ENCODE measurements at places on chromosomes 1 and 21.

DNA sequence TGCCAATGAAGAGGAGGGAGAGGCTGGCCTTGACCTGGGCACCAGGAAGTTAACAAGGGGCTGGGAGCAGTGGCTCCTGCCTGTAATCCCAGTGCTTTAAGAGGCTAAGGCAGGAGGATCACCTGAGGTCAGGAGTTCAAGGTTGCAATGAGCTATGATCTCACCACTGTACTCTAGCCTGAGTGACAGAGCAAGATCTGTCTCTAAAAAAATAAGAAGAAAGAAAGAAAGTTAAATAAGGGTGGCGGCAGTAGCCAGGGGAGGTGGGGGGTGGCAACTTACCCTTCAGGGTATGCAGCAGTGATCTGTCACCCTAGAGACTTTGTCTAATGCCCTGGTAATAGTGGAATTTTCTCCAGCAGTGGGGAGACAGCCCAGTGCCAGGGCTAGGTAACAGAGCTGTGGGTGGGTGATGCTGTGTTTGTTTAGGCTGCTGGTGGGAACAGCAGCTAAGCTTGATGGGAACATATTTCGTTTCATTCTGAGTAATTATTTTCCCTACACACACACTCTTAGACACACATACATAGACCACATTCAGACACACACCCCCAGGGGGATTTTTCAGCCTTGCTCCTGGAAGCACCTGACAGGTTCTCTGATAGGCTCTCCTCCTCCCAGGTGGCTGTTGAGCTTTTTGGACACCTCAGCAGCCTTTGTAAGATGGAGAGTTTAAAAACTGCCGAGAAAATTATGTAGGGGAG is 11.3 kb upstream of the SYT6 start:
- no peak for DNase-seq

- no peak for DNase-seq
Measured at GRCh38 chr1:46492269-46492853, 2.7 kb downstream of the DMBX1 start.

DNA sequence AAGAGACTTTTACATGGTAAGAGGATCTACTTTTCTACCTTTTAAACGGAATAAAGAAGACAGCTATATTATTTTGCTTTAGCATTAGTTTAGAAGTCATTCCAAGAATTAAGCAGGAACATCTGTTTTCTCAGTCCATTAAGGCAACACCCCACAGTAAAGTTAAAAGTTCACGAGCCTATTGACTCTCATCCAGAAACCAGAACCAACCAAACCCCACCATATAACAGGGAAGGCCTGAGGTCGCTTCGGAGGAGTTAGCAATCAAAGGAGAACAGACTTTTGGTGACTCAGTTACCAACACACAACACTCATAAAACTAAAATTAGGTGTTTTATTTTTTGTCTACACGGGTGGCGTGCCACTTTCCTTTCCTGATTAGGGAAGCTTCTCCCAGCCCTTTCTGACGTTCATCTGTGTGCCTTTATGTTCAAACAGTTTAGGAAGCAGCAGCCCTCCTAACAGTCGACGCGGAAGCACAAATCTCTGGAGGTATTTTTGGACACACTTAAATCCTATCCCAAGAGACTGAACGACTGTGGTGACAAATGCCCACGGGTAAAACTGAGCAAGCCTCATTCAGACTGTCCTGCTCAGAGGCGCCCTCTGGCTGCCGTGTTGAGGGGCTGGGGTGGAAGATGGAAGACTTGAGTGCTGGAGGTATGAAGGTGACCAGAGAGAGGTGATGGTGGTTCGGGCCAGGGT is 8.6 kb upstream of the PLA2G2C start:
- peak; percentile 66 for DNase-seq

DNA sequence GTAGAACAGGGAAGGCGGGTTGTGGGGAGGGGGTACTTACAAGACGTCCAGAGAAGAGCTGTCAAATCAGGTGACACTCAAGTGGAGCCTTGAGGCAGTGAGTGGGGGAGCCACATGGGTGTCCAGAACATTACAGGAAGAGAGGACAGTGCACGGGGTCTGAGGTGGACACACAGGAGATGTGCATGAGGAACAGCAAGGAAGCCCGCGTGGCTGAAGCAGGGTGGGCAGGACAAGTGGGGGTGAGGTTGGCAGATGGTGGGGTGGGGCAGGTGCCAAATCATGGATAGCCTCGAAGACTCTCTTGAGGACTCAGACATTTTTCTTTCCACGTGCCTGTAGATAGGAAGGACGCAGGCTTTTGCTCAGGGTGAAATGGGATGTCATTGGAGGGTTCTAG is 921 bp downstream of the SMPDL3B start:
- DNase-seq: no peak

DNA sequence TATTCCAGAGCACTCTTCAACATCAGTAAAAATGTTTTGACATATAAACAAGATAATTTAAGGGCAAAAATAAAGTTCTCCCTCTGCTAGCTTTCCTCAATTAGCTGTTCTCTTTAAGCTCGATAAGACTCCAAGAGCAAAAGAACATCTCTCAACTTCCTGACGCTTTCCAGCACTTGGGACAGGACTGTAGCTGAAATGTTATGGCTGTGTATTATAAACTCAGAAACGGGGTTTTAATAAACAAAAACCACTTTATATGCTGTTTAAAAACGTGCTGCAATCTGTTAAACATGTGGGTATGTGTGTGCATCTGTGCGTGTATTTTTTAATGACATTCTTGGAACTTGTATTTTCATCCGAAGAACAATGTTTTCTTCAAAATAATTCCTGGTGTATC is 71.5 kb upstream of the RGS2 start:
- DNase-seq: no peak

DNA sequence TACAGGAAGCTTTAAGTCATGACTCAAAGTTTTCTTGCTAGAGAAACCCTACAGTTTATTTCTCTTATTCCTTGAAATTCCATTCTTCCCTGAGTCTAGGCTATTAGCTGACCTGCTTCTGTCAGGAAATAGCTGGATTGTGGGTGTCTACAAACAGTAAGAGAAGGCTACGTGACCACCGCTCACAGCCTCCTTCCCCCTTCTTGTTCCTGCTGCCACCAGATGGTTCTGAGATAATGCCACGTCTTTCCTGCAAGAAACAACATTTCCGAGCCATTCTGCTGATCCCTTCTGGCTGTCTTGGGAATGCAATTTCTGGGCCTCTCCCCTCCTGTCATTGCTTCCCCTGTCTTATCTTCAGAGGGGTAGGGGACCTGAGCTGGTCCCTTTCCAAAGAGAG is 128.9 kb upstream of the SGIP1 start:
- DNase-seq: no peak

DNA sequence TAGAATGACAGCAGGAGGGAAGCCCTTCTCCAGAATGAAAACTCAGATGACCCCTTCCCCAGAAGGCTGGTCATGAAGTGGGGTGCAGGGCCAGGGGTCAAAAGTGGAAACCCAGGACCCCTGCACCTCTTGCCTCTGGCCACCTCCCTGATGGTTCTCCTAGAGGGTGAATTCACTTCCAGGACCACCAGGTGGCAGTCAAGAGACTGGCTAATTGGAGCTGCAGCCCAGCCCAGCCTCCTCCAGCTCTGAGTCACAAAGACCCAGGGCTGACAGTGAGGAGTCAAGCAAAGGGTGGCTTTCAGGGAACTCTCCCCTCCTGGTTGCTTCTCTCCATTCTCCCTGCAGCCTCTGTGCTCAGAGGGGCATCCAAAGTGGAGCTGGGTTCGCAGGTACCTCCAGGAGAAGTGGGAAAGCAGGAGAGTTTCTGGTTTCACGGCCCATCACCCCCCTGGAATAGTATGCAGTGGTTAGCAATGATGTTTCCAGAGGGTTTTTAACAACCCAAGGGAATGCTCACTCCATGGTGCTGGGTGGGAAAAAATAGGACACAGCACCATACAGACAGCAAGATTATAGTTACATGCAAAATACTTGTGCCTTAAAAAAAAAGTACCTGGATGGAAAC is 6.1 kb upstream of the EPHB2 start:
- DNase-seq: peak; percentile 78

DNA sequence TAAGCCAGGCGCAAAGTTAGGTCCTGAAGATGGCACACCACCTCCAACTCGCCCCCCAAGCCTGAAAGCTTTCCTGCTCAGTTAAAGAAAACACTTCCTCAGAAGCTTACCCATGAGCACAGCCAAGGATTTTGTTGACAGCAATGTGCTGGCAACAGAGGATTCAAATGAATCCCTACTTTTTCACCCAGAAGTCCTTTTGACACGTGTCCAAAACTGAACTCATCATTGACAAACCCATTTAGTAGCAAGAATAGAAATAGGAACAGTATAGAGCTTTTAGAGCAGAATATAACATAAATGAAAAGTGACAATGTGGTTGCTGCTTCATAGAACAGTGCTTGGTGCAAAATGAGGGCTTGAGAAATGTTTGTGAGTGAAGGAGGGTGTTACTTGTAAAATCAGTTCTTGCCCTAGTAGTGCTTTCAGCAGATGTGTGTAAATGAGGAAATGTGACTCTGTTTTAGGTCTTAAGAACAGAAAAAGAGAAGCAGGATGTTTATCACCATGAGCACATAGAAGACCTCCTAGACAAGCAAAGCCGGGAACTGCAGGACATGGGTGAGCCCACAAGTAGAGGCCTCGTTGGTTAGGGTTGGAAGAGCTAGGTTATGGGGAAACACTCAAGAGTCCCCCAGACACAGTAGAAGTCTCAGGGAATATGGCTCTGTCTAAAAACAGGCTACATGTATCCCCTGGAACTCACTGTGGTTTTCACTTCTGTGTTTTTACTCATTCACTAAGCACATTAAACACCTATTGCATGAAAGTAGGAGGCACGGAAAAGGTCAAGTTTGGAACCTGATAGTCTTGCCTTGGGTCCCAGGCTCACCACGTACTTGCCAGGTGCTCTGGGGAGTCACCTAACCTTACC is 48.6 kb upstream of the TMEM125 start:
- no peak for DNase-seq

DNA sequence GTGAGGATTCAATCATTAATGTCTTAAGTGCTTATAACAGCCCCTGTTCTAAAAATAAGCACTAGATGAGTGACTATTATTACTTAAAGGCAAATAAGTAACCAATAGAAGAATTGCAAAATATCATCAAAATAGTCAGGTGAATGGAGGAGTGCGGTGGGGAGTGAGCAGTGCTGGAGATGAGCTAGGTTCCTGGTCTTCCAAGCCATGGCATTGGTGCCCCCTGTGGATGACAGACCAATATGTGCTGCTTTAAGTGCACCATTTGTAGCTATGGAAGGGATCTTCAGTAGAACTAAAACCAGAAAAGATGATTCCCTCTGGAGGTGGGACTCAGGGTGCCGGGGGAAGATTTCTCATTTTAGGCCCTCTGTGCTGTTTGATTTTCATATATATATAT is 46.1 kb upstream of the SLC30A1 start:
- no peak for DNase-seq

- no peak for DNase-seq
Measured at GRCh38 chr1:21827141-21827679, 15.1 kb downstream of the LDLRAD2 start.

GRCh38 chr1:212782422-212783154 is 9.0 kb downstream of the NSL1 start:
- DNase-seq: no peak

GRCh38 chr1:188641566-188642211 is 1812.9 kb downstream of the PLA2G4A start:
- no peak for DNase-seq

GRCh38 chr1:77238462-77238861 is 19.2 kb upstream of the PIGK start:
- no peak for DNase-seq

GRCh38 chr1:167207940-167208623 is 12.6 kb upstream of the POU2F1 start:
- no peak for DNase-seq

- no peak for DNase-seq
Measured at GRCh38 chr1:217907504-217907903, 276.4 kb downstream of the SPATA17 start.

- no peak for DNase-seq
Measured at GRCh38 chr1:89259283-89259971, 13.2 kb downstream of the GBP5 start.

DNA sequence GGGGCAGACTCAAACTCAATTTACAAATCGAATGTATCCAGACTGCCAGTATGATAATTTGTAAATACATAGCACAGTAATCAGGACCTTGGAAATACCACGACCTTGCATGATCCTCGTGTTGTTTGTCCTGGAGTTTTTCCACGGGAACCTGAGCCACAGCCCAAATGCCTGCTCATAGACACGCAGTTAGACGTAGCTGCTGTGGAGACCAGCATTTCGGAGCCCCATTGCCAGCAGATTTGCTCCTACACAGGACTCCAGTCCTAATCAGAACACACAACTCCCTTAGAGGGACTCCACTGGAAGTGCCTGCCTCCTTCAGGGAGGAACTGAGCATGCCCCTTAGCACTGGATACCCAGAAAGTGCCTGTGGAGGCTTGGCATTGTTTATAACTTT is 163.2 kb downstream of the GALNT2 start:
- DNase-seq: no peak

DNA sequence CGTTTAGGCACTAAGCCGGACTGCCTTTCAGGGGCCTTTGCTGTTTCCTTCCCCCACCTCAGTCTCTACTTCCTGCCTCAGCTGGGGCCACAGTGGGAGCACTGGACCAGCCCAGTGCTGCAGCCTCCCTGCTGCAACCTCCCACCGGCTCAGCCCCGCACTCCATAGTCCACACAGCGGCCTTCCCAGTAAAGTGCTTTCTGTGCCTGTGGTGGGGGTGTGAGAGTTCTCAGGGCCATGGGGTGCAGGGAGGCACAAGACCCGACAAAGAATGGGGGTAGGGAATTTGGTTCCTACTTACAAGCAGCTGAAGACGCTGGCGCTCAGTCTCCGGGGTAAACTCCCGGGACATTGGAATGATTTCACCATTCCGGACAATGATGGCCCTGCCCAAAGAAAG is 3.5 kb downstream of the PPM1J start:
- no peak for DNase-seq

GRCh38 chr1:5889901-5890300 is 102.3 kb downstream of the NPHP4 start:
- DNase-seq: no peak

GRCh38 chr1:213014642-213015041 is 1.0 kb downstream of the ANGEL2 start:
- DNase-seq: no peak

GRCh38 chr1:116847688-116848531 is 61.8 kb upstream of the PTGFRN start:
- DNase-seq: no peak

DNA sequence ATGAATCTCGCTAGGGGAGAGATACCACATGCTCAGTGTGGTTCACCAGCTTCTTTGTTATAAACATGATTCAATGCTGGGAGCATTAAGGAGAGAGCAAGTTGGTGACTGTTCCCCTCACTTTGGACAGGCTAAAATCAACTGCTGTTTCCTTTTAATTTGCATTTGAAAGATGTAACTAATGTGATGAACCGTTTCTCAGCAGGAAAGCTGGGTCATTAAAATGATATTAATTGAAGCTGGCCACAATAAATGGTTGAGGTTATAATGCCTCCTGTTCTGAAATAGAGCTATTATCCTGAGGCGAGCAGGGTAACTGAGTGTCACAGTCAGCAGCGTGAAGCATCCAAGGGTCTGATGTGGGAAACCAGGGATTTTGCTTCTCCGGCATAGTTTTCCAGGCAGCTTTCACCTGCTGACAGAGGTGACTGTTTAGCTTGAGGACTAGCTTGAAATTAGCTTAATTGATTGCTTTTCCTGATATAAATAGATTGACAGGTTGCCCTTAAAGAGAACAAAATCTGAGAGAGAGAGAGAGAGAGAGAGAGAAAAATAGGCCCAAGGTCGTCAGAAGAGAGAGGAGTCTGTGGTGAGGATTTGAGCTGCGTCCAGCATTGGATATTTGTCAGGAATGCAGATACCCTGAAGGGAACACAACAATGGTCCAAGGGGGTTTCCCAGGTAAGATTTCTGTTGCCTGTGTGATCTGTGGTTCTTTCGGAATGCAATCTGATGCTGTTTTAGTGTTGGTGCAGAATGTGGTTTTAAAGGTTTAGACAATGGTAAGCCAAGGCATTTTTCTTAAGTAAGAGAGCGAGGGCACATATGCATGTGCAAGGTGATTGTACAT is 209.7 kb downstream of the PATJ start:
- no peak for DNase-seq
